D721Med (cell line): ENCODE measurements at places on chromosomes 12 and 14.
A peak's percentile ranks its signal among the peaks of the same experiment; 100 is the strongest.

- DNase-seq, result no peak
These were observed 22.6 kb upstream of the BMP4 start for GRCh38 chr14:53979113-53979681.

DNA sequence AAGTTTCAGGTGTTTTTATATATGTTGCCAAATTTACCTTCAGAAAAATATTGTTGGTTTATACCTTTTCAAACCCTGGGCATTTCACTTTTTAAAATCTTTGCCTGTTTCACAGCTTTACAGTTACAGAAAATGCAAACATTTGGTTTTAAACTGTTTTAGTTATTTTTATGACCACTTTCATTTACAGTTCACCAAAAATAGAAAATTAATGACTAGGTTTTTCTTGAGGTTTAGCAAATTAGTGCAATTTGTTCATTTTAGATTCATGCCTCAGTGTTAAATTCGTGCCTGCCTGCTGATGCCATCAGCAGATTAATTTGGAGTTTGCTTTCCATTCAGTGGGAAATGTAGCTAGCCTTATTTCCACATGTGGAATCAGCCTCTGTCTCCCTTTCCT lies 45.5 kb downstream of the RIC8B start:
- no peak for DNase-seq

DNA sequence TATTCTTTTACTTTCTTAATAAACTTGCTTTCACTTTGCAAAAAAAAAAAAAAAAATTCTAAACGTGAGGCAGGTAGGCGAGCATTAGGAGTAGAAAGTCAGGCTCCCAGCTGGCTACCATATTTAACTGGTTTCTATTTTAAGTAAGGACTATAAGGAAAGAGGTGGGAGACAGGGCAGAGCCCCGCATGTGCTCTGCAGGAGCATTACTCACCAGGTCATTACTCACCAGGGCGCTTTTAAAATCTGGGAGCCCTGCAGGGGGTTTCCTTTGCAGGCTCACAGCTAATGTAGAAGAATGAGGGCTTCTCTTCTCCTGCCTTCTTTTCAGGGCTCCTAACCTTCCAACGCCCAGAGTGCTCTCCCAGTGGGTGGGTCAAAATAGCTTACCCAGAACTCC lies 14.0 kb upstream of the DPF3 start:
- no peak for DNase-seq

DNA sequence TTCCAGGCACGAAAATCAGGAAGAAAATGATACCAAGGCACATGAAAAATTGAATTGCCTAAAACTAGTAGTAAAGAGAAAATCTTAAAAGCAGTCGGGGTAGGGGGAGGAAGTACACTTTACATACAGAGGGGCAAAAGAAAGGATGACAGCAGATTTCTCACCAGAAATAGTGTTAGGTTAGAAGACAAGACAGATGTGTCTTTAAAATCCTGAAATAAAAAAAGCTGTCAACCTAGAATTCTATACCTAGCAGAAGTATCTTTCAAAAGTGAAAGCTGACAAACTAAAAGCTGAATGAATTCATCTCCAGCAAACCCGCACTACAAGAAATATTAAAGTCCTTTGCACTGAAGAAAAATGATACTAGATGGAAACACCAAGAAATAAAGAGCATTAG lies 280.4 kb downstream of the FOXN3 start:
- no peak for DNase-seq

DNA sequence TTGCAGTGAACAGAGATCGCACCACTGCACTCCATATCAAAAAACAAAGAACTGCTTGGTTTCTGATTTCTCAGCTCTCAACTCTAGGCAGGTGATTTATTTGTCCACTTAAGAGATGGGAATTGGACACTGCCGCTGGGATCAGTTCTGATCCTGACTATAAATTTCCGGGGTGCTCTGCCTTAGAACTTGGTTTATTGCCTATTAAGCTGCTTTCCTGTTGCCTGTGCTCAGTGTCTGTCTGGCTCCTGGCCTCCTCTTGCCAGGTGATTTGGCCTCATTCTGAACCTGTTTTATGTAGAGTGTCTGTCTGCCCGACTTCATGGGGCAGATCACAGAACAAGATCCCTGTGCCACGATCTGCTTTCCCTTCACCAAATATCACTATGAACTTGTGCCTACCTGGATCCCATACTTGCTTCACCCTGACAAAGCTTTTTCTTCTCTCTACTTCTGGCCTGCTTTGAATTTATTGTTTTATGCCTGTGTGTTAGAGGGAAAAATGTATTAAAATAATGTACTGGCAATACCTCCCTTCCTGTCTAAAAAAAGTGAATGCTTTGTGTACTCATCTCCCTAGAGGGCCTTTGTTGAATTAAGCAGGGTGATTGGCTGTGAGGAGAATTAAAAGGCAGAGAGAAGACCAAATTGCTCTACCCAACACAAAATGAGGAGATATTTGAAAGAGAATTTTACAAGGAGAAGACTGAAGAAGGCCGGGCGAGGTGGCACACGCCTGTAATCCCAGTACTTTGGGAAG lies 27.6 kb downstream of the CDKN1B start:
- DNase-seq, result no peak

GRCh38 chr12:103100257-103100831 lies 142.9 kb downstream of the ASCL1 start:
- no peak for DNase-seq

- DNase-seq, result no peak
These were observed 40.0 kb upstream of the PNMA1 start for GRCh38 chr14:73753887-73754795.

- DNase-seq, result no peak
These were observed 1268.2 kb upstream of the TMEM132C start for GRCh38 chr12:126998747-126999285.

- DNase-seq, result no peak
These were observed 13.5 kb downstream of the BMP4 start for GRCh38 chr14:53942970-53943750.

DNA sequence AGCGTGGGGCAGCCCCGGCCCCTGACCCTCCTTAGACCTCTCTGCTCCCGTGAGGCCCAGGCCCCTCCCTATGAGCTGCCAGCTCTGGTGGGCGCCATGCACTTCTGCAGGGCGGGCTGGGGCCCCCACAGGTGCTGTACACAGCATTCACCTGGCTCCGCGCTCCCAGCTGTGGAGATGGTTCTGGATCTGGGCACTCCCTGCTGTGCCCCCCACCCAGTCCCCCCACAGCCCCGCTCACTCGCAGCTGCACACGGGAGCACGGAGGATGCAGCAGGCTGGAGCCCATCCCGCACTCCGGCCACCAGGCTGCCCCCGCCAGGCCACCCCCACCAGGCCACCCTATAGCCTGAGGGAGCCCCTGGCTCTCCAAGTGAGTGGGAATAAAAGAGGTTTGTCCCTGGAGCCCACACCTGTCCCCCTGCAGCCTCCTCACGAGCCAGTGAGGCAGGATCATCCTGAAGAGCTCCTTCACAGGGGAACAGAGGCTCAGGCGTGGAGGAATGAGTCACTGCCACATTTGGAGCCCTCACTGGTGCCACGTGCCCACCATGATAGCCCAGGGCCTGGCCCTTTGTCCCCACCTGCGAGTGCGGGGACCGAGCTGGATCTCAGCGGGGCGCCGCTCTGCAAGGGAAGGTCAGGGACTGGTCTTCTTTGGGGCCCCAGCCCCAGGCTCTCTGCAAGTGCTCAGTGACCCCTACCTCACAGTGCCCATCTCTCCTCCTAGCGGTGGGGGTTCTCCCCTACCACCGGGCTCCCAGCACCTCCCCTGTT lies 1.9 kb downstream of the ADSS1 start:
- DNase-seq, result no peak

GRCh38 chr14:102557434-102558226 lies 34.8 kb upstream of the RCOR1 start:
- DNase-seq, result no peak

- DNase-seq, result peak; percentile 65
These were observed 17.6 kb downstream of the TDP1 start for GRCh38 chr14:89973234-89973823.

DNA sequence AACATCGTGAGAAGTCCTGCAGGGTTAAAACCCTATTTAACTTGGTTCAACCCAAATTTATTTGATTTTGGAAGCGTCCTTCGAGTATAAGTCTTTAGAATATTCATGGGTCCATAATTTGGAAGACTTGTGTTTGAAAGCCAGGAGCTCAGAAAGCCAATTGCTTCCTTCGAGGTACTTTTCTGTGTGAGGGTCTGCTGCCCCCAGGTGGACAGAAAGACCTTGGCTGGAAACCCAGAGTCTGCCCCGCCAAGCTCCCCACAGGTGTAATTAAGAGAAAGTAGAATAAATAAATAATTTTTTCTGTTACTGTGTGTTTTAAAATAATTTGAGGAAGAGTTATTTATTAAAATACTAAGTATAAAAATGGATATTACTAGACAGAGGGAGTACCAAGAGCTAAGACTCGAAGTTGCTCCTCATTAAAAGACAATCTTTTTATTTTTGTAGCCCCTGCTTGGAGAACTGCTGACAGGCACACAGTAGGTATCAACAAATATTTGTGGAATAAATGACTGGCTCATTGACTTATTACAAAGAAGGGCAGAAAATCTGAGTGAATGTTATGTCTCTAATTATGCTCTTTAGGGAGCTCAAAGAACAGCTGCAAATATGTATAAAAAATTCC lies 105.8 kb downstream of the PAH start:
- no peak for DNase-seq

- DNase-seq, result no peak
These were observed 37.1 kb upstream of the PLXNC1 start for GRCh38 chr12:94111302-94111701.

DNA sequence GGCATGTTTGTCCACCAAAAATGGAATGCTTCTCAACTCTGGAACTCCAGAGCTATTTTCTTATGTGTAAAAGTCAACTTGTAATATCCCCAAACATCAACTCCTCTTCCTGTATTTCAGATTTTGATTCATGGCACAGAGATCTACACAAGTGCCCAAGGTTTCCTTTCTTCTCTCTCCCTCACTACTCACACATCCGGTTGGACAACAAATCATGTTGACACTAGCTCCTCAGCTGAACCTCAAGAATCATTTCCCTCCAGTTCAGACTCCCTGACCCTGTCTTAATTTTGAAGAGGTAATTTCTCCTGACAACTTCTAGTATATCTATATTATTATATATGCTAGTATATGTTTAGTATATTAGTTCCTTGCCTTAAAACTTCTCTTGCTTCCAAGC lies 485.4 kb upstream of the CCDC196 start:
- no peak for DNase-seq

DNA sequence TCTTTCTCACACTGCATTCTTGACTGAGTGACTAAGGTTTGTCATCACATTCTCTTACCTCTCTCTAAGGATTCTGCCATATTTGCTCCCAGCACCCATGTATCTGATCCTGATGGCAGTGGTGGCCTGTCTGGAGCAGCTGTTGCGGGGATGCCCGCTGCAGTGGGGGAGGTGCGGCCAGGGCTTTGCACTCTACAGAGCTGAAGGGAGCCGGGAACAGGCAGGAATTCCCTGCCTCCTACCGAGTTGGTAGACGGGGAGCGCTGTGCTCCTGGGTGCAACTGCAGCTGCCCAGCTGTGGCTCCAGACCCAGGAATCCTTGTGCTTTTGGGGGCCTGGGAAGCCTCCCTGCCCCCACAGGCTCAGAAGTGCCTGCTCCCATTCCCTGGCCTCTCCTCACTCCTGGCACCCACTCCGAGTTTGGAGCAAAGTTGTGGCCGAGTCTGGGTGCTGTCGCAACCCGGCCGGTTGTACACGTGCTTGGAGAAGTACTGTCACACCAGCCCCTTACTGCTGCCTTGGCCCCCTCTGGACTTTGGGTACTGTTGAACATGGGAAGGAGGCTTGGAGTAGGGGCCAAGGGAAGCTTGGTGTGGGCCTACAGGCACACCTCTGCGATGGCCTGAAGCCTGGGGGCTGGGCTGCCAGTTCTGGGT lies 106.9 kb upstream of the OR4E1 start:
- no peak for DNase-seq

- DNase-seq, result no peak
These were observed 45.7 kb downstream of the SPPL3 start for GRCh38 chr12:120858306-120859088.

DNA sequence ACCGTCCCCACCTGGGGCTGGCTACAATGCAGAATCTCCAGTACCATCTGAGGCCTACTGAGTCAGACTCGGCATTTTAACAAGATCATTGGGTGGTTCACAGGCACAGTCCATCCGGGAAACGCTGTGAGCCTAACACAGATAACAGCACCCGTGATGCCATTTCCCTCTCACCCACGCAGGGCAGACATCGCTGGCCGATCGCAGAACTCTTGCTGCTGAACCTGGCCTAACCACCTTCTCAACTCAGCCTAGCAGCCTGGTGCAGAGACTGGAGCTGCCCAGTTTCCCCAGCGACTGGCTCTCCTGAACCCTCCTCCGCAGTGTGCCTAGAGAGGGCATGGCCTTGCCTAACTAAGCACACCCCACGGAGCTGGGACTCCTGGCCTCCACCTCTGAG lies 83.3 kb downstream of the NCOR2 start:
- DNase-seq, result no peak

- no peak for DNase-seq
These were observed 27.0 kb upstream of the SLC2A14 start for GRCh38 chr12:7899755-7900154.

DNA sequence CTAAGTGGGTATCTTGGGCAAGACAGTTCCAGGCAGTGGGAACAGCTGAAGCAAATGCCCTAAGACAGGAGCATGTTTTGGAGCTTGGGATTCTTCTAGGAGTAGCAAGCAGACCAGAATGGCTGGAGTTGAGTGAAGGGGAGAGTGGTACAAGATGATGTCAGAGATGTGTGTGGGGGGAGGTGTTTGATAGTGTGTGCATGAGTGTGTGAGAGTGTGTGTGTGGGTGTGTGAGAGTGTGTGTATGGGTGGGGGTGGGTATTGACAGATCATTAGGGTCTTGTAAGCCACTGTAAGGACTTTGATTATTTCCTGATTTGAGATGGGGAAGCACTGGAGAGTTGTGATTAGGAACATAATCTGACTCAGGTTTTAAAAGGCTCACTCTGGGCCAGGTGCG lies 78.4 kb downstream of the TTC8 start:
- no peak for DNase-seq

- DNase-seq, result no peak
These were observed 81.1 kb downstream of the EML1 start for GRCh38 chr14:99874306-99874705.

GRCh38 chr14:60420050-60420449 lies 65.8 kb downstream of the C14orf39 start:
- no peak for DNase-seq

GRCh38 chr12:94594443-94594825 lies 55.9 kb downstream of the TMCC3 start:
- DNase-seq, result no peak

GRCh38 chr12:73372856-73373255 lies 1100.7 kb downstream of the TRHDE start:
- DNase-seq, result no peak

DNA sequence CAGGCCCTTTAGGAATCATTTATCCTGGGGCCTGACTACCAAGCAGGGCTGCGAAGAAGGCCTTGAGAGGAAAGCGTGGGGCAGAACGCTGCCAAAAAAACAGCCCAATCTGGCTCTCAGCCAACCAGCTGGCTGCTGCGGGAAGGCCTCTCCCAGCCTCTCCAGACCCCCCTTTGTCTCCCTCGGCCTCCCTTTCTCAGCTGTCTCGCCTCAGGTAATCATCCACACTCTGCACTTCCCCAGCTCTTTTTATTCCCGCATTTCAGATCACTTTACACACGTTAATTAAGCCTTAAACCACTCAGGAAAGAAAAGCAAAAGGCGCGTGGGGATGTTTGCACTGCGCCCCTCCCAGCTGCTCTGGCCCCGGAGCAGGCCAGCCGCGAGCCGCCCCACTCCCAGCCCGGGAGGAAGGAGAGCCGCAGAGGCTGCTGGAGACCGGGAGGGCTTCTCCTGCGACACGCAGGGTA lies 208.2 kb upstream of the FOXN3 start:
- DNase-seq, result no peak
